Fibroblast of villous mesenchyme (primary cell): ENCODE measurements at places on chromosomes 6 and 20. TPM values are rescaled to one million over a fixed set of nuclear protein-coding genes. Genes with fewer than 3 reads are reported as not detected.

The RUNX2 gene
- 8.6 and 9.7 TPM in 2 replicates for total RNA-seq

The SSTR4 gene
- total RNA-seq, result not detected in 2 replicates

The SNAP25 gene
- 2.9 and 8.6 TPM in 2 replicates for total RNA-seq

The TBC1D22B gene
- total RNA-seq, result 7.1 and 10.8 TPM in 2 replicates

The RHAG gene
- total RNA-seq, result not detected in 2 replicates

The PRKN gene
- total RNA-seq, result 2.2 and 4.2 TPM in 2 replicates
